ENCODE measurements at places on chromosomes 13 and 19. TPM values are rescaled to one million over a fixed set of nuclear protein-coding genes. Genes with fewer than 3 reads are reported as not detected.
A peak's percentile ranks its signal among the peaks of the same experiment; 100 is the strongest.

THOP1 gene
- total RNA-seq, result 70.4 TPM

FUZ gene
- 19.1 TPM for total RNA-seq

SWSAP1 gene
- total RNA-seq, result 2.4 TPM

GAPDHS gene
- total RNA-seq, result not detected

DNA sequence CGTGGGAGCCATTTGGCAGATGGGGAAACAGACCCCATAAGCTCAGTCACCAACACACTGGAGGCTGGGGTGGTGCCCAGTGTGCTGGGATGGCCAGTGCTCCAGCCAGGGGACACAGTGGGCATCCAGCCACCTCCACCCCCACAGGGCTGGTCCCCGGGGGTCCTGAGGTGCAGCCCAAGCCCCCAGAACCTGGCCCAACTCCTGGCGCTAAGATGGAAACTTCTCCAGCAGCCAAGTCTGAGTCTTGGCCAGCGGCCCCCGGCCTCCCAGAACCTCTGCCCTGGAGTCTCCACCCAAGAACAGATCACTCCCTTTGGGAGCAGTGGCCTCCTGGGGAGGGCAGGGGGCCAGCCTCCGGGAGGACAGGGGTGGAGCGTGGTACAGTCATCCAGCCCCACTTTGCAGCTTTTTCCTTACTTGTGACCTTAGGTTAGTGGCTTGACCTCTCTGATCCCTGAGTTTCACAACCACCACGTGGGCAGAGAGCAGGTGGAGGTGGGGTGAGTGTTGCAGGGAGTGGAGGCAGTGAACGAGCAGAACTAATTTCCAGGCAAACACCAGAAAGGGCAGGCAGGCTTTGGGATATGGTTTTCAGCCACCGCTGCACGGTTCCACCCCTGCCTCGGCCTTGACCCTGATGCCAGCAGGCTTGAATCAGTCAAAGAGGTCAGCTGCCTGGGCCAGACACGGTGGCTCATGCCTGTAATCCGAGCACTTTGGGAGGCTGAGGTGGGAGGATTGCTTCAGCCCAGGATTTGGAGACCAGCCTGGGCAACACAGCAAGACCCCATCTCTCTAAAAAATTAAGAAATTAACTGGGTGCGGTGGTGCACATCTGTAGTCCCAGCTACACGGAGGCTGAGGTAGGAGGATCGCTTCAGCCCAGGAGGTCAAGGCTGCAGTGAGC, 4.3 kb upstream of the NRTN start:
- ATAC-seq, result no peak

DNA sequence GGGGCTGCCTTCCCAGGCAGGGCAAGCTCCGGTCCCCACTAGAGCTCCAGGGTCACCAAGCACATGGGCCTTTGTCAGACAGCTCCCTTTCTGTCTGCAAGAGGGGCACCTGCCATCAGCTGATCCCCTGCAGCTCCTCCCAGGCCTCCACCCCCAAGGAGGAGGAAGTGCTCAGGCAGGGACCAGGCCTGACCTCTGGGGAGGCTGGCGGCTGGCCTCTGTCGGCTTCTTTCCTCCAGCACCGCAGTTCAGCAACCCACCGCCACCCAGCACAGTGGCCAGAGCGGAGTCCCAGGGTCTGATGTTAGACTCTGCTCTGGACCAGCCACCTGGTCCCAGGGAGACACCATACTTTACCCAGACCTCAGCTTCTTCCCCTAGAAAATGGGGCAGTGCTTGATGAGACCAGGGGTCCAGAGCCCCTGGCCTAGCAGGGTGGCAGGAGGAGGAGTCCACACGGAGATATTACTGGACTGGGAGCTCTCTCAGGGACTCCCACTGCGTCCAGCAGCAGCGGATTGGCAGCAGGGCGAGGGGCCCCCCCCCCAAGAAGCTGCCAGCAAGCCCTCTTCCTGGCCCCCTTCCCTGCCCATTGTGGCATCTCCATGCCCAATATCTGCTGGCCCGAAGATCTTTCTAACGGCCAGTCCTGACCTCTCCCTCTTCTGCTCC, 24.1 kb downstream of the NKPD1 start:
- ATAC-seq, result no peak

DNA sequence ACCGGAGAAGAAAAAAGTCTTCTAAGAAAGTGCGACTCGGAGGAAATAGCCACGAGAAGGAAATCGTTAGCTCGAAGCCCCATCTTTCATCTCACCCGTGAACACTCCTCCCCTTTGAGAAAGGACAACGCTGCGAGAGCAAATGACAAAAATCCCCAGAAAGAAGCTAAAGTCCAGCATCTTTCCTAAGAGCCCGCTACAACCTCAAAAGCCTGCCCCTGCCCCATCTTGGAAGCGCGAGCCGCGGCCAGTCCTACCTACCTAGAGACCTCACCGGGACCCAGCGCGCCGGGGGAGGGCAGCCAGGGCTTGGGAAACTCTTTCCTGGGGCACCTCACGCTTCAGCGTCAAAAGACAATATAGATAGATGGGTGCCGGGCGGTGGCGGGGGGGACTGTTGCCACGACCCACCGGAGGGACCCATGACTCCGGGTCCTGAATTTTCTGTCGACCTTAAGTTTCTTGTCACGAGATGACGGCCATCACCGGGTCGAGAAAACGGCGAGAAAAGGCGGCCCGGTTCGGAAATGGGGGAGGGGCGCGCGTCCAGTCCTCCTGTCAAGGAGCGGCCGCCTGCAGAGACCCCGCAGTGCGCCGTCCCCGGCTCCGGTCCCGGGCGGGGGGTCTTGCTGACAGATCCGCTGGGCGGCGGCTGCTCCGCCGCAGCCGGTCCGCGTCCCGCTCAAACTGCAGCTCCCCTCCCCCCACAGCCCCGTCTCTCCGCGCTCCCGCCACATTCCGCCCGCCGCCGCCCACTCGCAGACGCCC, 65.9 kb downstream of the KCNRG start:
- ATAC-seq, result peak; percentile 10

- peak; percentile 86 for ATAC-seq
Observed at GRCh38 chr19:58581227-58582141, 8.3 kb upstream of the MZF1 start.

- no peak for ATAC-seq
Observed at GRCh38 chr13:43472980-43473379, 313.8 kb downstream of the ENOX1 start.

GRCh38 chr19:53422551-53422950, 9.2 kb upstream of the ZNF761 start:
- ATAC-seq, result no peak

DNA sequence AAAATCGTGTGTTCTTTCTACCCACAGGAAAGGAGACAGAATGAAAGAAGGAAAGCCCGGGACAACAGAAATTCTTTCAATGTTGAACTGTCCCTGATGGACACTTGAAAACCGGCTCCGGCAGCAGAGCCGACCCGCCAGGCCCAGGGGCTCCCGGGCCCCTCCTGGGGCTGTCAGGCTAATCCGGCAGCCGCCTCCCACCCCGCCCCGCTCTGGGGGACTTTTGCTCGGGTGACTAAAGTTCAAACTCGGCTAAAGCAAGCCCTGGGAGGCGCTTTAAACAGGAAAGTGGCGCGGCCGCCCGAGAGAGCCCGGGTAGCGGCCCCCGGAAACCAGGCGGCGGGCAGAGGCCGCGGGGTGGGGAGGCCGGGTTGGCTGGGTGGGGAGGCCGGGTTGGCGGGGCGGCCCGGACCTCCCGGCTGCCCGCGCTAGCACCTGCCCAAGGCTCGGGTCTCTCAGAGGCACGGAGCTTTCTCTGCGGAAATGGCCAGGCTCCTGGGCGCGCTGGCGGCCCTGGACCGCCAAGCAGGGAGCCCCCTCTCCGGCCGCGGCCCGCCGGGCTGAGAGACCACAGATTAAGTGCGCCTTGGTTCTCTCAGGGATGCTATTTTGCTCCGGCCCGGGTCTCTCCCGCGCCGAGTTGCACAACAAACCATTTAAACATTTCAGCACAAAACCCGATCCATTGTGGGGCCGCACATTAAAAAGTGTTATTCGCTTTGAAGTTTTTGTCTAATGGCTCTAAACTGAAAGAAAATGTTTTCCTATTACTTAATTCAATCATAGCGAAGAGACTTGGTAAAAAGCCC, 2.6 kb upstream of the GSX1 start:
- no peak for ATAC-seq

DNA sequence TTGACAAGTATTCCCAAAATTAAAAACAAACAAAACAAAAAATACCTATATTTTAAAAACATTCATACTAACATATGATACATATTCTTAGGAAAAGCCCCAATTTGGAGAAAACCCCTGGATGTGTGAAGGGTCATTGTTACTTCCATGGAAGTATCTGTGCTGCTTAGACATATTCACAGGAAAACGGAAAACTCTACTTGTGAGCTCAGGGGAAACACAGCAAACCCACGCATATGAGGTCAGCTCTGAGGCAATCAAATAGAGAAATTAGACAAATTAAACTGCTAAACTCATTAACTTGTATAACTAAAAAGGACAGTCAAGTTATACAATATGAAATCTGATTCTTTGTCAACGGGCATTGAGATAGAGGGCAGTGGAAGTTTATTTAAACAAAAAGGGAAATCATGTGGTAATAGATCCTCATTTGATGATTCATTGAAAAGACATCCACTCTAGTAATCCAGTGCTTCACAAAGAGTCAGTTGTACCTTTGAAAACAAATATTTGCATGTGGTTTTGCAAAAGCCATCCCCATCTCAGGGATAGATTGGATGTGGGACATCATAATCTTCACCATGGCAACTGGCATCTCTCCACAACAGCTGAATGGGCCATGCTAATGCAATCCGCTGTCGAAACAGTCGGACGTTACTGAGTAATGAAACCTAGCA, 423.4 kb downstream of the ITGBL1 start:
- ATAC-seq, result no peak

DNA sequence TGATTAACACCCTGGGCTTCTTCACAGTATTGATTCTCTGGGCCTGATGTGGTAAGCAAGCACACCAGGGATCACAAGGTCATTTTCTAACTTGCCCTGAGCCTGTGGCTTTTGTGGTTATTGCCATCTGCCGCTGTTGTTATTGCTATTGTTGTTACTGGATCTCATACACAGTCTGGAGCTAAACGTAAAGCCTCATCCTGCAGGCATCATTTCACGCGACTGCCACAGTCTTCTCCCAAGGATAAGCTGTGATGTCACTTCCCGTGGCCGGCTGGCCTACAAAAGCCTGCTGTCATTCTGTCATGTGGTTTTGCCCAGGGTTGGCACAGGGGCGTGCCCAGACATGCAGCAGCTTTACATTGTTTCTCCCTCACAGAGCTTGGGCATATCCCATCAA, 154.0 kb upstream of the GPR12 start:
- peak; percentile 71 for ATAC-seq

DNA sequence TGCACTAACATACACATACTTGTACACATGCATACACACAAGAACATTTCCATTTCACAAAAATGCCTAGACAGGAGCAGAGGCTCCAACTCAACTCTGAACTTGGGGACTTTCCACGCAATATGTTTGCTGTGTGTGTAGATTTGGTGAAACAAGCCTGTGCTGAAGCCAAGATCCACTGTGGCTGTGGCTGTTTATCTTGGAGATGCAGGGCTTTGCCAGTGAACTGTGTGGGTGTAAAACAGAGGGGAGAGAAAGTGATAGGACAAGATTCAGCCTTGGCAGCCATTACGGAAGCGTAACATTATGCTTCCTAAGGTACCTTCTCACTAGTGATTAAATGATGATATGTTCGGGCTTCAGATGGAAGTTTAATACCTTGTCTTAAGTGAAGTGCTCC, 73.2 kb upstream of the MBNL2 start:
- no peak for ATAC-seq

GRCh38 chr19:4403005-4403761, 743 bp downstream of the CHAF1A start:
- no peak for ATAC-seq
